AG09319 (cell line): ENCODE measurements at places on chromosomes 12 and 14.

GRCh38 chr14:91987192-91987591 is 39.7 kb upstream of the FBLN5 start:
- DNase-seq = no peak

DNA sequence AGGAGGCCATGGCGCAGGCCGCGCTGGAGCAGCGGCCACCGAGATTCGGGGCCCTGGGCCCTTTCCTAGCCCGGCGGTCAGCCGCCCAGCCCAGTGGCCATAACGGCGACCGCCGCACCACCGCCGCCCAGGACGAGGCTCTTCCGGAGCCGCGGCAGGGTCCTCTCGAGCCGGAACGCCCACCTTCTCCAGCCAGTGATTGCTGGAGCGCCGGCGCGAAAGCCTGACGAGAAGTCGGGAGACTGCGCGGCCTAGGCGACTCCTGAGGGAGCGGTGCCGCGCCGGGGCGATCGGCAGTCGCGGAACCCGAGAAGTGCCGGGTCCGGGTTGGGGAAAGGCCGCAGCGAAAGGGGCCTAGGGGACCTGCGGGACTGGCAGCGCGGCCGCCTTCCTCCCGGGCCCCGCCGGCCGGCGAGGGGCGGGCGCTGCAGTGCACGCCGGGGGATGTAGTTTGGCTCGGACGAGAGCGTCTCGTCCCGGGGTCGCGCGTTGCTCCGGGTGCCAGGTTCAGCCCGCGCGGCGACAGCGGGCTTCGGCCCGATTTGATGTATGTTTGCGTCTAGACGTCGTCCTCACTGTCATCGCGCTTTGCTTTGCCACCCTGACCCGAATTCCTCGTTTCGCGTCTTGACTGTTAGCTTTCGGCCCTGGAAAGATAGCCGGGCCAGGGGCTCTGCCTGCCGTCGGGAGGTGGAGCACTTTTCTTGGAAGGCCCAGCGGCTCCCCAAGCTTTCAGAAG is at the start of gene VTI1B:
Gene VTI1B, minus strand, starts transcription at position 153 of the 739 bp plus-strand sequence. Its CDS starts 143 bp downstream, at position 10.
- DNase-seq = no peak

DNA sequence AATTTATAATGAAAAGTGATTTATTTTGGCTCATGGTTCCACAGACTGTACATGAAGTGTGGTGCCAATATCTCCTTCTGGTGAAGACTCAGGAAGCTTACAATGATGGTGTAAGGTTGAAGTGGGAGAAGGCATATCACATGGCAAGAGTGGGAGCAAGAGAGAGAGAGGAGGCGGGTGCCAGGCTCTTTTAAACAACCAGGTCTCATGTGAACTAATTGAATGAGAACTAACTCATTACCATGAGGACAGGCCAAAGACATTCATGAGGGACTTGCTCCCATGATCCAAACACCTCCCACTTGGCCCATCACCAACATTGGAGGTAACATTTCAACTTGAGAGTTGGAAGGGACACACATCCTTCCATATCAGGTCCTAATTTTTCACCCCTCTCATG is 155.2 kb downstream of the SLC38A4 start:
- no peak for DNase-seq

DNA sequence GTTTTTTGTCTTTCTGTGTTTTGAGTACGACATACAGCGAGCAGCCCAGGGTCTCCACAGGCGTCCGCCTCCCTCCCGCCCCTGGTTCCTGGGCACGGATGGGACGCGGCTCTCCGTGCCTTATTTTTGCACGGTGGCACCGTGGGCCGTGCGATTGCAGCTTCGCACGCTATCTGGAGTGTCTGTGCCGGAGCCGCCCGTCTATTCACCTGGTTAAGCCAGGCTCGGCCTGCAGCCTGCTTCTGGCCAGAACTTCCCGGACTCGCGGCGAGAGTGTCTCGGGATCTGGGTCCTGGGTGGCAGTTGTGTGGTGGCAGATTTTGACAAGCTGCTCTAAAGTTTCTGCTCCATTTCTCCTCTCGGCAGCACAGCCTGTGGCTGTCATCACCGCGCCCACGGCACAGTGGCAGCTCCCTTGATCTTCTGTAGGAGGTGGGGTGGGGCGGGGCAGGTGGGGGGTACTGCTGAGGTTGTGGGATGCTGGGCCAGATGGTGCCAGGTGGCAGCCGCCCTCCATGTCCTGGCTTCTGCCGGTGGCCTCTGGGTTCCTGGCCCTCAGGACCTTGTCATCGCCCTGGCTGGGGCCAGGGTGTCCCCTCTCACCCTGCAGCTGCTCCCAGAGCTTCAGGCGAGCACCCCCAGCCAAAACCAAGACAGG is 2.9 kb downstream of the MMP17 start:
- DNase-seq = no peak

- no peak for DNase-seq
Observed at GRCh38 chr14:79056879-79057278, 886.7 kb downstream of the NRXN3 start.

GRCh38 chr12:97951717-97952116 is 489.1 kb downstream of the RMST start:
- no peak for DNase-seq

DNA sequence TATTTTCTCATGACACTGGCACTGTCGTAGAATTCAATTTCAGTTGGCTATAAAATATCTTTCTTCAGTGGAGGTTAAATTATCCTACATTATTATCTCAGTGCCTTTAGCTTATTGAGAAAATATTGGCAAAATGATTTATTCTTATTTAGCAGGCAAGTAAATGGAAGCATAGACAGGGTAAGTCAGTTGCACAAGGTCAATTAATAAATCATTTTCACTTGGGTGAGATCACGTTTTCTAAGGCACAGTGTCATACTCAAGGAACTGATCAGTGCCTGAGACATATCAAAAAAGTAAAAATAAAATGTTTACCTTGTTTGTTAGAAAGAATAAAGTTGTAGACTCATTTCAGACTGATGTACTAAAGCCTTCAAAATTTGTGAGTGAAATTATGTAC is 95.0 kb downstream of the ACSS3 start:
- DNase-seq = no peak

DNA sequence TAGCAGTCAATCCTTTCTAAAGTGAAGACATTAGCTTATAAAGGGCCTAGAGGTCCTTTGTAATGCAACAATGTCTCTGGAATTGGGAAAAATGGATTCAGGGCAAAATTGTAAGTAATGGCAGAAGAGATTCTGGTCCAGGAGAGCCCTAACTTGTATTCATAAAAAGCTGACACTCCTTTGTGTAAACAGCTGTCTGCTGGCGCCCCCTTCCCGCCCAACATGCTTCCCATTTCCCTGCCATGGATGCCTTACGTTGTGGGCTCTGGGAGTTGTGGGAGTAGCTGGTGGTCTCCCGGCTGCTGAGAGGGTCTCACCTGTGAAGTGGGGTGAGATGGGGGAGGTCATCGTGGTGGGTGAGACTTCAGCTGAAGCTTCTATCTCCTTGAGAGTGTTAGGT is 2.3 kb downstream of the ACRBP start:
- DNase-seq = no peak

DNA sequence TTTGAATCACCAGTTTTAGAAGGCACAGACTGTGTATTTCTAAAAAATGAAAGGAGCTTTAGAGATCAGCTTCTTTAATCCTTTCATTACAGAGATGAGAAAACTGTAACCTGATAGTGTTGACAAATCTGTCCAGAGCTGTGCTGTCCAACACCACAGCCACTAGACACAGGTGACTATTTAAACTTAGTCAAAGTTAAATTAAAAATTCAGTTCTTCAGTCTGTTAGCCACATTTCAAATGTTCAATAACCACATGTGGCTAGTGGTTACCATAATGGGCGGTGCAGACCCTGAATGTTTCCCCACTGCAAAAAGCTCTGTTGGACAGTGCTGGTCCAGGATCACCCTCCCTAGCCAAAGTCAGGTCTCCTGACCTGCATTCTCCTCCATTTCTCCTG is 21.6 kb downstream of the DAD1 start:
- no peak for DNase-seq

GRCh38 chr14:54309615-54310014 is 87.2 kb upstream of the CDKN3 start:
- DNase-seq = no peak

DNA sequence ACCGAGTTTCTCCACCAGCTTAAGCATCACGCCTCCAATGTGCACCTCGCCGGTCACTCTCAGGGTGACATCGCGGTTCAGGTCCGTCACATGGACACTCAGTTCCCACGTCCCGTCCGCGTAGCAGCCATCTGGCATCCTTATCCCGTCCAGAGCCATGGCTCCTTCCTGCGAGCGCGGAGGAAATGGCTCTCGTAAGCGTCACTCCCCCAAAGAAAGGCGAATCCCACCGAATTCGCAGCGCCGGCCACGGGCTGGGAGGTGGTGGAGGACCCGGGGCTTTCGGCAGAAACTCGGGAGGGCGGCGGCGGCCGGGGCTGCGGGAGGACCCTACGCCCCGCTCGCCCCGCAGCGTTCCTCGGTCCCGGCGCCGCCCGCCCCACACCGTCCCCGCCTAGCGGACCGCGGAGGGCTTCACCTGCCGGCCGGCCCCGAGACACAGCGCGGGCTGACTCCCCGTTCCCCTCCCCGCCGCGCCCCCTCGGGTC is 396 bp downstream of the FERMT2 start:
- no peak for DNase-seq

DNA sequence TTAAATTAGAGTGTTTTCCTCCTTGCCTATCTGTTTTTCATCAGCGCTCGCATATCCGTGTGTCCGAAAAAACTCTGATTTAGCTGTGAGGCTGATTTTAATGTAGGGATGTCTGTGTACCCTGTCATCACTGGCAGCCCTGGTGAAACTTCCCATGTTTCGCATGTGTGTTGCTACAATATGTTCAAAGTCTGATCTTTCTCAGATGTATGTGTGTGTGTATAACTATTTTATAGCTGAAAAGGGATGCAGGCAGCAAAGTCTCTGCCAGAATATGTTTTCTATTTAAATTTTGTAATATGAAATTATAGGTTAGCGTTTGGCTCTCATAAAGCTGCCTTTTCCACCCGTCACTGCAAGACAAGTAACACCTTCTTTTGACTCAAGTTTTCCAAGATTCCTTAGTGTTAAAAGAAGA is 154.8 kb downstream of the TMTC2 start:
- DNase-seq = no peak
